ENCODE measurements at places on chromosomes 12 and 14.
A peak's percentile ranks its signal among the peaks of the same experiment; 100 is the strongest.

- no peak for DNase-seq
These were observed 7.1 kb downstream of the NT5DC3 start for GRCh38 chr12:103833891-103834290.

DNA sequence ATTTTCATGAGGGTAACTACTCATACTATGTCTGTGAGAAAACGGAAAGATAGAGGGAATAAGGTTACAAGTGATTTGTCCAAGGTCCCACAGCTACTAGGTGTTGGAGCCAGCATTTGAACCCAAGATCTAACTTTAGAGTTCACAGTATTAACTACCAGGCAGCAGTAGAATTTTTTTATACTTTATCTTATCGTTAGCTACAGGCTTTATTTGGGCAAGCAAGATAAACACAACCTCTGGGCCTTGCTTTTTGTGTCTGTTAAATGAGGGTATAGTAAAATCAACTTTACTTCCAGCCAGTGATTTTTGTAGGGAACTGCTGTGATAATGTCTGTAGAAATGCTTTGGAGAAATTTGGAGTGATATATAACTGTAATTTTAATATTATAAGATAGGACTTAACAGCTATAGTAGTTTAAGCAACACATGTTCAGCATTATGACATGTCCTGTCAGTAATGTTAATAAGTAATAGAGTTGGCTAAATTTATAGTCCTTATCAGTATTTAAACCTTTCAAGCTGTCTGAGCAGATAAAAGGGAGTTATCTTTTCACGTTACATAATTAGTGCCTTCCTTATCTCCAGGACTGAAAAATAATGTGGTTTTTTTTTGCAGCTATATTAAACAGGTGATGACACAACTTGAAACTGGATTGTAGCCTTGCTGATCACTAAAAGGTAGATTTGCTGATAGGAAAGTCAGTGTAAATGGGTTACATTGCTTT lies 12.8 kb downstream of the LEMD3 start:
- DNase-seq: no peak

DNA sequence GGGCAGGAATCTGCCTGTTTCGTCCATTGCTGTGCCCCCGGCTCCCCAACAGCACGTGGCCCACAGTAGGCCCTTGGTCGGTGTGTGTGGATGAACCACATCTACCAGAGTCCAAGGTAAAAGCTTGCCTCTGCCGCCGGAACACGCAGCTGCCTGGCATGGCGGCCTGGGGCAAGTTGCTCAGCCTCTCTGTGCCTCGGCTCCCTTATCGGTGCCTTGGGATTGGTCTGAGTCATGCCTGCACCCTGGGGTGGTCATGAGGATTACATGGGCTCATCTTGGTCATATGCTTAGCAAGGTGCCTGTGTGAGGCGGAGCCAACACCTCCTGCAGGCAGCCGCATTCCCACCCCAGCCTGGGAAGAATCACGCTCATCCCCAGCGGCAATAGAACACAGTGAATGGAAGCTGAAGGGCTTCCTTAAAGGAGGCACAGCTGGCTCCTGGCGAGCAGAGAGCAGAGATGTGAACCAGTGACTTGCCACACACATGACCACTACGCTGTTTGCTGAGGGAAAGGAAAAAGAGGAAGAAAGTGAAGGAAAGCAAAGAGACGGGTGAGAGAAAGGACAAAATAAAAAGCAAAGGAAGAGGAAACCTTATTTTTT lies 5.5 kb upstream of the SCARB1 start:
- DNase-seq: no peak

GRCh38 chr12:19836456-19836855 lies 397.2 kb downstream of the AEBP2 start:
- DNase-seq: no peak

GRCh38 chr14:62957562-62957961 lies 87.7 kb downstream of the KCNH5 start:
- no peak for DNase-seq

DNA sequence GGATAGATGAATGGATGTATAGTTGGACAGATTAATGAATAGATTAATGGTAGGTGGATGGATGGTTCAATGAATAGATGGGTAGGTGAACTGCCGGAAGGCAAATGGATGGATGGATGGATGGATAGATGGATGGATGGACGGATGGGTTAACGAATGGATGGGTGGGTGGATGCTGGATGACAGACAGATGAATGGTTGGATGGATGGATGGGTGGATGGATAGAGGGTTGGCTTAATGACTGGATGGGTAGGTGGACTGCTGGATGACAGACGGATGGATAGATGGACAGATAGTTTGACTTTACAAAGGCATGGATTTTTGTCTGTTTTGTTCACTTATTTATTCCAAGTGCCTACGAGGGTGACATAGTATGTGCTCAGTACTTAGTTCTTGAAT lies 64.4 kb downstream of the WSCD2 start:
- DNase-seq: no peak

GRCh38 chr12:106084759-106085158 lies 54.0 kb downstream of the NUAK1 start:
- DNase-seq: no peak

GRCh38 chr12:16211731-16212130 lies 65.8 kb downstream of the SLC15A5 start:
- DNase-seq: no peak

GRCh38 chr14:22630066-22630465 lies 14.1 kb downstream of the OR6J1 start:
- no peak for DNase-seq

- no peak for DNase-seq
These were observed 43.8 kb downstream of the SLC35F4 start for GRCh38 chr14:57822081-57822480.

GRCh38 chr12:108918960-108919642 lies 39.2 kb downstream of the DAO start:
- no peak for DNase-seq

- no peak for DNase-seq
These were observed 228.9 kb upstream of the EGLN3 start for GRCh38 chr14:34179727-34180126.

GRCh38 chr12:99253068-99253467 lies 394.5 kb upstream of the GARIN6 start:
- DNase-seq: no peak

DNA sequence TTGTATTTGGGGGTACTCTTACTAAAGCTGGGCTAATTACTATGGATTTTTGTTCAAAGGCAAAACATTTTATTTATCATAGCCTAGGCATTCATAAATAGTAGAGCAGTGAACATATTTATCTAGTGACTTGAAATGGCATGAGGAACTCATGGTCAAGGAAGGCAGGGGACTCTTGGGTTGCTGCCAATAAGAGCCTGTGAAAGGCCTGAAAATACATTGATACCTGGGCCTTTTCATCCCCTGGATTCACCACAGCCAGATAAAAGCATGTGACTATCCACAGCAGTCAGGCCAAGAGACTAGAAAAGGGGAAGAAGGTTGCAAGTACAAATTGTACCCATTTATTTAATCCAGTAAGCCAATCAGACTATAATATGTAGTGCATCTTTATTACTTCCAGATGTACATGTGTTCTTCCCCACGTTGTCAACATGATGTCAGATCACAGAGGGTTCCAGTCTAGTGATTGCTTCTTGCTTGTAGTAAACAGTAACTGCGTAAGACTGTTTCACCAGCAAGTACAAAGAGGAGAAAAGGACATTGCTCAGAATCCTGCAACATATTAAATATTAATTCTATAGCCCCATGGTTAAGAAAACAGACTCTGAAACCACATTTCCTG lies 409.7 kb downstream of the NOVA1 start:
- DNase-seq: no peak

- DNase-seq: no peak
These were observed 186.1 kb downstream of the TSPAN9 start for GRCh38 chr12:3263282-3263681.

GRCh38 chr12:124713436-124714082 lies 146.1 kb upstream of the NCOR2 start:
- peak; percentile 53 for DNase-seq

GRCh38 chr12:79402606-79403005 lies 288.2 kb downstream of the PAWR start:
- no peak for DNase-seq

DNA sequence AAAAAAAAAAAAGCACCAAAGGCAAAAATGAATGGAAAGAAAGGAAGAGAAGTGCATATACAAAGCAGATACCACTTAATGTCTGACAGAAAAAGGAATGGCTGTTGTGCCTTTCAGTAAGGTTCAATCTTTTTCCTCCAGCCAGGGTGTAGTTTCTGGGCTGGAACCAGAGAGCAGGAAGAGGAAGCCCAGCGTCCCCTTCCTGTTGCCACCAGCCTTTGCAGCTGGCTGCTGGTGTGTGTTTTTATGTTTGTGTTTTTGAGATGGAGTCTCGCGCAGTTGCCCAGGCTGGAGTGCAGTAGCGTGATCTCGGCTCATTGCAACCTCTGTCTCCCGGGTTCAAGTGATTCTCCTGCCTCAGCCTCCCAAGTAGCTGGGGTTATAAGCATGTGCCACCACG lies 64.6 kb upstream of the LTA4H start:
- DNase-seq: no peak

- no peak for DNase-seq
These were observed 493.2 kb upstream of the GARIN6 start for GRCh38 chr12:99154216-99154982.

GRCh38 chr14:105337433-105337832 lies 22.9 kb downstream of the PACS2 start:
- DNase-seq: no peak

DNA sequence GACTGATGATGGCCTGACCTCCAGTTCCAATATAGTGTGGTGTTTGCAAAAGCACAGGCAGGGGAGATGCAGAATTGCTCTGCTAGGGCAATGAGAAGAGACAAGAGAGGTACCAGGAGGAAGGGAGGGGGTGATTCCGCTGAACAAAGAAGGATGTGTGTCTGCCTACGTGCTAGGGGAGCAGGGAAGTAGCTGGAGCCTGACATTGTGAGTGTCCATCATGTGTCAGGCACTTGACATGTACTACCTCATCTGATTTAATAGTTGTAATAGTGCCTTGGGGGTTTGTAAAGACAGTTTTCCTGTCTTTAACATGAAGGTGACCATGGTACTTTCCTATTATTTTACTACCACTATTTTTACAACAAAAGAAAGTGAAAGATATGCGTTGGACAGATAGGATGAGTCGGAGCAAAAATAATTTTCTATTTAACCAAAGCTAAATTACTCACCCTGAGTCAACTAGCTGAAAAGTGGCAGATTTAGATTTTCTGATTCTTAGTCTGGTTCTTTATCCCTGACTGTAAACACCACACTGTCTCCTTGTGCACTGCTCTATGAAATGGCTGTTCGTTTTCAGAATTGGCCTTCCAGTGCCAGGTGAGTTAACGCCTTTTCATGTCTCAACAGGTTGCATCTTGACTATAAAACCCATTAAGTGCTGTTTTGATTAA lies 33.7 kb upstream of the TEAD4 start:
- DNase-seq: no peak

- no peak for DNase-seq
These were observed 5.9 kb downstream of the GOLGA5 start for GRCh38 chr14:92800012-92800411.

- no peak for DNase-seq
These were observed 26.0 kb upstream of the IL22 start for GRCh38 chr12:68279227-68280054.

DNA sequence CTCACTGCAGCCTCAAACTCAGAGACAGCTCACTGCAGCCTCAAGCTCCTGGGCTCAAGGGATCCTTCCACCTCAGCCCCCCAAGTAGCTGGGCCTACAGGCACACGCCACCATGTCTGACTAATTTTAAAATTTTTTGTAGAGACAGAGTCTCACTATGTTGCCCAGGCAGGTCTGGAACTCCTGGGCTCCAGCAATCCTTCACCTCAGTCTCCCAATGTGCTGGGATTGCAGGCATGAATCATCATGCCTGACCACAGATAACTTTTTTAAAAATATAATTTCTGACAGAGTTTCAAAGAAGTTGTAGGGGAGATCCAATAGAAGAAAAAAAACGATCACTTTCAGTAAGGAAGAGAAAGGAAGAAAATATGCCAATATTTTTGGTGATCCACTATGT lies 189.7 kb upstream of the CDKN3 start:
- DNase-seq: no peak

DNA sequence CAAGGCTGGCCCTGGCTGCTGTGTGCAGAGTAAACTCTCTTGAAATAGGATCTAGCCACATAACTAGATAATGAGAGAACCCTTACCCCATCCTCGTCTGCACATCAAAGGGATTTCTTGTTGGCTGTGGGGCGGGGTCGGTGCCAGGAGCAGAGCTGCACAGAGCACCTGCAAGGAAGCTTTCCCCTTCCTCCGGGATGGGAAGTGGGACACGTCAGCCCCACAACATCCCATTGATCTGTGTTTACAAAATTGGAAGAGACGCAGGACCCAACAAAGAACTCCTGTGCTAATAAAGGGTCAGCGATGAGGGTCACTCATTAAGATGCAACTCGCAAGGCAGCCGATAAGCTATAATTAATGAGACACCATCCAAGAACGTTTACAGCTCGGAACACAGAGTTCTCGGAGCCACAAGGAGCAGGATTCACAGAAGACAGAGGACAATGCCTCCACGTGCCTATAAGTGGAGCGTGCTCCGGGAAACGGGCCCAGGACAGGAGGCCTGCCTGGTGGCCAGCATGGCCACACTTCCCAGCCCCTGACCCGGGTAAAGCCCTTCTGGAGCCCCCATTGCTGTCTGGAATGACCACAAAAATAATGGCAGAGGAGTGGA lies 171.5 kb downstream of the SLC15A4 start:
- no peak for DNase-seq

DNA sequence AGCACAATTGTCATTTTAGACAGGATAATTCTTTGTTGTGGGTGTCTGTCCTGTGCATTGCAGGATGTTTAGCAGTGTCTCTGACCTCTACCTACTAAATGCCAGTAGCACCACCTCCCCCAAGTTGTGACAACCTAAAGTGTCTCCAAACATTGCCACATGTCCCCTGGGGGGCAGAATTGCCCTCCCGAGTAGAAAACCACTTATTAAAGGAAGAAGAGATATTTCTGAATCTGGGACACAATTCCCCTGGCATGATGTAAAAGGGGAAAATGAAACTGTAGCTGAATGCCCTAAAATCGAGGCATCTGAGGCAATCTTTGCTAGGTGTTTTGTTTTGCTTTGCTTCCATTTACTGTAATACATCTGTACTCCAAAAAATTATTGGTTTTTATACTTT lies 116.8 kb upstream of the NAP1L1 start:
- DNase-seq: no peak

DNA sequence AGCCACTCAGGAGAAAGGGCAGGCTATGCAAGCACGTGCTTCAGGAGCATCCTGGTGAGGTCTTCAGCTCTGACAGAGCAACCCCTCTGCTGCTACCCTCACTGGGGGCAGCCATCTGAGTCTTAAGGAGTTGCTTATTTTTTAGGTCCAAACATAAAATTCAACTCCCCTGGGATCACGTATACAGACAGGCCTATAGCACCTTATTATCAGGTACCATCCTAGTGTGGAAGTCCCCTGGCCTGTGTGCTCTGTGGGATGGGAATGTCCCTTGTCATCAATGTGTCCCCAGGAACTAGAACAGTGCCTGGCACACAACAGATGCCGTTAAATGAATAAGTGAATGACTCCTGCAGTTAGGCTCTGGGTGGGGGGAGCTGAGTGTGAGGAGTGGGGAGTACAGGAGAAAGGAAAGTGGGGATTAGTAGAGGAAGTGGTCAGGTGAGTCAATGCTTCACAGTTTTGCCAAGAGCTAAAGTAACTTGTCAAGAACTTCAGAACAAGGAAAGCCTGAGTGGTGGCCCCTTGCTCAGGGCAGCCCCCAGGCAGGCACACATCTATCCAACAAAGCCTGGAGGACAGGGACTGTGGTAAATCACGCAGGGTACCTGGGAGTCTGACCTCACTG lies 33.5 kb downstream of the DAD1 start:
- peak; percentile 63 for DNase-seq

GRCh38 chr12:117980616-117981015 lies 11.8 kb upstream of the KSR2 start:
- no peak for DNase-seq

- DNase-seq: no peak
These were observed at the start of gene VSX2 for GRCh38 chr14:74238974-74239847. Gene VSX2 (plus strand): TSS chr14:74239449. CDS start chr14:74239562, 113 bp downstream.

All from activated T-cell treated with anti-CD3 and anti-CD28 coated beads, Interleukin-2, amount 50 U/mL, for 4 hours (primary cell).